ENCODE measurements at places on chromosomes 2 and 18. TPM values are rescaled to one million over a fixed set of nuclear protein-coding genes. Genes with fewer than 3 reads are reported as not detected.

DNA sequence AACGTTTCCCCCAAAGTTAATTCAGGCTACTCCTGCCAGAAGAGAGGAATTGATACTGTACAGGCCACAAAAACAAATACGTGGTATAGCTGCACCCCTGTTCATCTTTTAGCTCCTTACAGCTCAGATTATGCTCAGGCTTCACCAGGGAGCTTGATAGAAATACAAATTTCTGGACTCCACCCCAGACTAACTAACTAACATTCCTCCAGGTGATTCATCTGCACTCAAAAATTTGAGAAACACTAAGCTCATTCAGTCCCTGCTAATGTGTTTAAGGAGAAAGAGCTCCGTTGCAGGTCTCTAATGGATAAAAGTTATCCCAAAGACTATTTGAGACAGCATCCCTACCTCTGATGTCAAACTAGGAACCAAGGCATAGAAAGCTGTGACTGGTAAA lies 36.8 kb upstream of the UNC80 start:
- no peak overlapping the region for H3K4me3 ChIP-seq
- no peak overlapping the region for H3K27ac ChIP-seq
- DNase-seq = no peak
- H3K4me1 ChIP-seq = no peaks in the 10 kb centered on the region
- no peaks in the 10 kb centered on the region for H3K36me3 ChIP-seq

- H3K4me3 ChIP-seq = no peak overlapping the region
- peaks cover 6% of the 10 kb centered on the region for H3K4me1 ChIP-seq
- H3K27me3 ChIP-seq = peaks cover 16% of the 10 kb centered on the region
- no peak overlapping the region for H3K27ac ChIP-seq
Measured at GRCh38 chr2:44897406-44897805, 44.1 kb upstream of the SIX3 start.

DNA sequence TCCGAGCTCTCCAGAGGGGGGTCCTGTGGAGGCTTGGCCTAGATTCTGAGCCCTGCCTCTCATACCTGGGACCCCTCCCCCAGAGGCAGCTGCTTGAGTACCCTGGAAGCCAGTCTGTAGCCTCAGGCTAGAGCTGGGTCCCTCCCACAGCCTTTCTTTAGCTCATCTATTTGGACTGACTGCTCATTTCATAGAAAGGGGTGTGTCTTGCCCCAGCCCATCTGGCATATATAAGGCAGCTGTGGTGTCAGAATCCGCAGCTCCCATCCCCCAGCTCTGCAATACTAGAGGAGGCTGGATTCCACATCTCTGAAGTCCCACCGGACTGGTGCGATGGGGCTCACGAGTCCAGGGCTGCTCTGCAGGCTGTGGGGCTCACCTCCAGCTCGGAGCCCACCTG lies 26.1 kb downstream of the MPHOSPH10 start:
- H3K27ac ChIP-seq = no peak overlapping the region
- DNase-seq = no peak
- H3K36me3 ChIP-seq = no peaks in the 10 kb centered on the region
- H3K4me1 ChIP-seq = peaks cover 3% of the 10 kb centered on the region
- peaks cover 10% of the 10 kb centered on the region for H3K27me3 ChIP-seq

RTP5 gene
- total RNA-seq = 0.22 TPM

GRCh38 chr2:192546565-192546964 lies 351.8 kb upstream of the TMEFF2 start:
- H3K36me3 ChIP-seq = no peaks in the 10 kb centered on the region
- no peak overlapping the region for H3K27ac ChIP-seq
- DNase-seq = no peak
- no peaks in the 10 kb centered on the region for H3K27me3 ChIP-seq
- no peaks in the 10 kb centered on the region for H3K4me1 ChIP-seq

UGT1A4 gene
- total RNA-seq = not detected

- H3K27ac ChIP-seq = no peak overlapping the region
- H3K4me3 ChIP-seq = no peak overlapping the region
- no peaks in the 10 kb centered on the region for H3K4me1 ChIP-seq
- H3K36me3 ChIP-seq = no peaks in the 10 kb centered on the region
- no peak for DNase-seq
- H3K27me3 ChIP-seq = peaks cover 1% of the 10 kb centered on the region
Measured at GRCh38 chr18:45320724-45321123, 294.6 kb upstream of the SLC14A2 start.

- no peak overlapping the region for H3K27ac ChIP-seq
- no peaks in the 10 kb centered on the region for H3K36me3 ChIP-seq
Measured at GRCh38 chr2:128750328-128751165, 431.9 kb upstream of the HS6ST1 start.

GRCh38 chr2:41027095-41027494 lies 575.2 kb upstream of the SLC8A1 start:
- H3K4me3 ChIP-seq = no peak overlapping the region
- no peak for DNase-seq
- no peak overlapping the region for H3K27ac ChIP-seq

DNA sequence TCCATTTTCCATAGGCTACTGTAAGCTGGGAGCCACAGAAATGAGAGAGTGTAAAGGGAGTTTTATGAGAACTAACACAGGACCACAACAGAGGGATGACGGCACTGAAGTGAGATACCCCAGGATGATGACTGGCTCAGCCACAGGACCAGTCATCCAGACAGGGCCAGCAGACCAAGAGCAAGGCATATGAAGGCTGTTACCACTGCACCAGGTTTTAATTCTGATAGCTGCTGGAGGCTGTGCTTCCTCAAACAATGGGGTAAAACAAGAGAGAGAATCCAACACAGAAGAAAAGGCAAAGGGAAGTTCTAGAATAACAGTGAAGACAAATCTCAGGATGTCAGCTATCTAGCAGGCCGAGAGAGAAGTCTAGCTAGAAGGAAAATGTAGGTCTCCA lies 94.9 kb downstream of the BCL2 start:
- peaks cover 82% of the 10 kb centered on the region for H3K4me1 ChIP-seq
- peak overlapping the region; percentile 22 for H3K4me3 ChIP-seq
- no peaks in the 10 kb centered on the region for H3K27me3 ChIP-seq
- DNase-seq = peak; percentile 78

OR6B2 gene
- total RNA-seq = not detected

DNA sequence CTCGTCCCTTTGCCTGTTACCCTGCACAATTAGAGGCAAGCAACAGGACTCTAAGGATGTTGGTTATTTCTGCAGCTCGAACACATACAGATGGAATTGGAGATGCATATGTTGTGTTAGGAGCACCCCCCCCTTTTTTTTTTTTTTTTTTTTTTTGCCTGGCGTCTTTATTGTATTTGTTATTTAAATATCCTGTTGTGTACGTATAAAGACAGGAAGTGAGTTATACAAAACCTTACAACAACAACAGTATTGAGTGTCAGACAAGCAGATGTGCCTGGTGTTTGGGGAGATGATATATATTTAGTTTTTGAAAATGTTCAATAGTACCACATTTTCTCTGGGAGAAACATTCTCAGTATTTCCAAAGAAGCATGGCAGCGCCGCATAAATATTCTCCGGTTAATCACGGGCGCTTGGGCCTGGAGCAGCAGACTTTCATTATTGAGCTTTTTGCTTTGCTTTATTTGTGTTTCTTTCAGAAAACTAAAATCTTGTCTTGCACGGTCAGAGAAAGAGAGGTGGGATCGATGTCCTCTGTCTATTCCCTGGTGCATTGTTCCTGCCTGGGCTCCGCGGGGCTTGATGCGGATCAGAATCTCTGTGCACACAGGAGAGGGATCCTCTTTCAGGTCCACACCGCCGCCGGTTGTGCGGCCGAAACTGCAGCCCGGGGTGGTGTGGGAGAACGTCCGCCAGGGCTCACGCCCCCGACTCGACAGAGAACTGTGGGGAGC lies 23.2 kb upstream of the ZNF516 start:
- H3K36me3 ChIP-seq = no peaks in the 10 kb centered on the region
- no peak for DNase-seq
- peaks cover 40% of the 10 kb centered on the region for H3K27me3 ChIP-seq
- no peak overlapping the region for H3K27ac ChIP-seq
- H3K4me3 ChIP-seq = peak overlapping the region; percentile 34

PARD6G gene
- 0.16 TPM for total RNA-seq

- no peaks in the 10 kb centered on the region for H3K36me3 ChIP-seq
- no peak overlapping the region for H3K27ac ChIP-seq
- H3K27me3 ChIP-seq = peaks cover 16% of the 10 kb centered on the region
Measured at GRCh38 chr2:126975671-126976655, 77.3 kb downstream of the TEX51 start.

CD8A gene
- total RNA-seq = 419 TPM

DNA sequence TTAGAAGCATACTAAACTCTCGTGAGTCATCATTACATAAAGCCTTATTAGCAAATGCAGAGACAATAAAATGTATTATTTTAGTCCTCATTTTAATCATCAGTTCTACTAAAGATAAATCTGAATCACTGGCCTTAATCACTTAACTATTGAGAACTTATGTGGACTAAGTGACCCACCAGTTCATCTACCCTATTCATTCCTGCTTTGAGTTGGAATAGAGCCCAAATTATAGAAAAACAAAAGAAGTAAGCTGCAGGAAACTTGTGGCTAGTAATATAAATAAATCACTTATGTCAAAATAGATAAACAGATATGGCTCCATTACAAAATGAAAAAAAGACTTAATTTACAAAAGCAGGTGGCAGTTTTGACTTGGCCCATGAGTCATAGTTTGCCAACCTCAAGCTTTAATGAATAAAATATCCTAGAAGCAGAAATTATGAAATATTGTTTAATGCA lies 851.8 kb upstream of the CRIM1 start:
- DNase-seq = no peak
- no peaks in the 10 kb centered on the region for H3K4me1 ChIP-seq
- no peak overlapping the region for H3K27ac ChIP-seq
- H3K36me3 ChIP-seq = no peaks in the 10 kb centered on the region
- H3K4me3 ChIP-seq = no peak overlapping the region
